SW 1271 (cell line): ENCODE measurements at places on chromosomes 13 and 19.

DNA sequence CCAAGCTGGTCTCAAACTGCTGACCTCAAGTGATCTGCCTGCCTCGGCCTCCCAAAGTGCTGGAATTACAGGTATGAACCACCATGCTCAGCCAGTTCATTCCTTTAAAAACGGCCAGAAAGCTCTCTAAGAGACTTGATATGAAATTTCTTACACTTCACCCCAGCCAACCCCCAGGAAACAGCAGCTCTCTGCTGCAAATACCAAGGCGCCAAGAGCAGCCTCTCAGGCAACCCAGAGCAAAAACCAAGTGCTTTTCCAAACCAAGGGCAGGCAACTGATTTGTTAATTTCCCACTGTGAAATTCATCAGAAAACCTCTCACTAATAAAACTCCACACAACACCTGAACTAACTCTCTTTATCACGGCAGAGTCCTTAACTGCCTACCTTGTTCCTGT is 44.9 kb downstream of the LATS2 start:
- DNase-seq, result no peak

DNA sequence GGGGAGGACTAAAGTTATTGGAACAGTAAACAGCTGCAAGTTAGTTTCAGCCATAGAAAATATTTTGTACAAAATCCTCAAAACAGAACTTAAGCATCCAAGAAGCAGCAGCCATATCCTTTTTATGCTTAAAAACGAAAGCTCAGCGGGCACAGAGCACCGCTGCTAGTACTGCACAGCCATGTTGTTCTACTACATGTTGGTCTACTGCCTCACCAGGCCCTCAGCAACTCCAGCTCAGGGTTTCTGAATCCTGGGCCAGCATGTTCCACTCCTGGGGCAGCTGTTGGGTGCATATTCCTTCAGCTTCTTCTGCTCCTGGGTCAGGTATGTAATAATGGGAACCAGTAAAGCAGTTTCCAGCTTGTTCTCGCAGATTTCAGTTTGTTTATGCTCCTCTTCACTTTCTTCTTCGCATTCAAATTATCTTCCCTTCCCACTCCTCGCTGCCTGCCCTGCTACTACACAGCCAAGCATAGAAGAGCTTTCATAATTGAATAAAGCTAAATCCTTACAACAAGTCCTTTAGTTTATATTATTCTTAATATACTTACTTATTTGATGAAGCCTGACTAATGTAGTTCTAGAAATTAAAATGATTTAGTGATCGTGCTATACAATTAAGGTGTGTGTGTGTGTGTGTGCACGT is 820.5 kb upstream of the ATXN8OS start:
- DNase-seq, result no peak

DNA sequence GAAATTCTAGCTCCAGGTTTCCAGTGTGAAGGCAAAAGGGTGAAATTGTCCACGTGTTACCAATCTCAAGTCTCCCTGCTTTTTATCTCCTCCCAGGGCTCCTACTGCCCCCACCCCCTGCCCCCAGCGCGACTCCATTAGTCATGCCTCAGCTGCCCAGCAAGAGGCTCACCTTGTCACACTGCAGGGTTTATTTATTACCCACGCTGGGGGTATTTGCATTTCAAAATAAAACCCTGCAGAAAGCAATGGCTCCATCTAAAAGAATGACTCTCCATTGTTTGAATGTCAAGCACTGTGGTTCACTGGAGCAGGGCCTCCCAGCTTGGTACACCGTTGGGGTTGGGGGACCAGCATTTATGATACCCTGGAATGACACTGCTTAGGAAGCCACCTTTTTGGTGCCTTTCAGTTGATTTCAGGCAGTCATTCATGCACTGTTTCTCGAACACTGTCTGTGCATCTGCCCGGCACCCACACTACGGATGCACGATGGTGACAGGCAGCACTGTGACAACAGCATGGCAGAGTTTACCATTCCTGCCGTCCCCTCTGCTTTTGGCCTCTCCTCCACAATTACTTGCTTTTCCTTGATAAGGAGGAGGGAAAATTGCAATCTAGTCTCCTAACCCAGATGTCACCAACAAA is 9.9 kb upstream of the POP4 start:
- no peak for DNase-seq

DNA sequence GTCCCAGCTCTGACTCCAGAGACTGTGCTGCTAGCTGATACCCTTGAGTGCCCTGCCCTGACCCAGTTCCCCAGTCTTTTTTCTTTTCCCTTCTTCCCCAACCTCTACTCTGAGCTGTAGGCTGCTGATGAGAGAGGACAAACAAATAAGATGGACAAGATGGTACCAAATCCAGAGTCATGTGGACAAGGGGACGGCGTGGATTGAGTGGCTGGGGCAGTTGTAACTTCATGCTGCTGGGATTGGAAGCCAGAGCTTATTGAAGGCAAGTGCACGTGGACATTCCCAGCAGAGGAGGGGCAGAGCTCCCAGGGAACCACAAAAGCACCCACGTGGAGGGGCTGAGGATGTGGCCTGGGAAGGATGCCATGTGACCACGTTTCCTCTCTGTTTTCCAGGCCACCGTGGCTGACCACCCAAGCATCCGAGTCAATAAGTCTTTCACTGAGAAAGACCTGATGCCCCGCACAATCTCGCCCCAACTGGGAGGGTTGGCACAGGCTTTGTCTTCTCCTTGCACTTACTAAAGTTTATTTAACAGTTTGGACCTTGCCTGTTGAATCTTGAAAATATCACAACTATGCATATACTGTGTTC is 323.3 kb upstream of the ZNF507 start:
- no peak for DNase-seq

- DNase-seq, result no peak
Measured at GRCh38 chr13:93356469-93356868, 129.9 kb downstream of the GPC6 start.

DNA sequence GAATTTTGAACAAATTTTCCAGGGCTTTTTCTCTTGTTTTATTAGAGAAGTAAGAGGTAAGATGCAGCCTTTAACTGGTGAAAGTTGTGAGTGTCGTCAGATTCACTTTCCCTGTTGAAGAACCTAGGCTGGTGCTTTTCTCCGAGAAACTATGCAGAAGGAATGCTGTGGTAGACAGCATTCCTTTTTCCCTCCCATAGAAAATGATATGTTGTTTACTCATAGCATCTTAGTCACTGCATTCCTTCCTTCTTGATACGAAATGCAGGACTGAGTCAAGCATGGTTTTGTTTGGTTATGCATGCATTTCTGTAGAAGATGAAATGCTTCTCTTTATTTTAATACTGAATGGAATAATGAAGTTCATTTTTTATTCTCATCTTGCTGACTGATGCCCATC is 3.4 kb downstream of the ITGBL1 start:
- DNase-seq, result peak; percentile 91

GRCh38 chr19:56980906-56981305 is 138.9 kb upstream of the USP29 start:
- DNase-seq, result no peak

DNA sequence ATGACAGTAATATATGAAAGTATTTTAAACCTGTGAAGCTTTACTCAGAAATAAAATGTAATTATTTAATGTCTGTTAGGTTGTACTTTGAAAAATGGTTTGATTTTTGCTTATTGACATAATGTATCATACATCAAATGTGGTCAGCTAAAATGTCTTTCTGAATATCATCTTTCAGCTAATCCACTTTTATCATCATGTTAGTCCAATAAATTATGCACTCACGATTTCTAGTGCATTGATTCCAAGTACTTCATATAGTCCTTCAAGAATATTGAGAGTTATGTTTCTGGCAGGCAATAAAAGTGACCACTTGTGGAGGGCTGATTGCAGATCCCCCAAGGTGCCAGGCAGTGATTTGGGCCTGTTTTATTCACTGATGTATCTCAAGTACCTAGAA is 1204.1 kb downstream of the OLFM4 start:
- no peak for DNase-seq

DNA sequence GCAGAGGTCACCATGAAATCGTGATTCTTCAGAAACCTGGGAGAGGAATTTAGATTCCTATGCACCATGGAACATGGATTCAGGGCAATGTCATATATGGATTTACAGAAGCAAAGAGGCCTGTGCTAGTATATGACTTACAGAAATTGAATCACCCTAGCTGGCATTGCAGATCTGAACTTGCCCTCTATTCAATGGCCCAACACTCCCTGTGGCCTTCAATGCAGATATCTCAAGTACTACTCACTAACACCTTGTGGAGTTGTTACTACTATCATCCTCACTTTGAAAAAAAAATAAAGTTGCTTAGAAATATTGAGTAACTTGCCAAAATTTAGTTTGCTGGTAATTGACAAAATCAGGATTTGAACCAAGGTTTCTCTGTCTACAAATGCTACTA is 305.4 kb upstream of the SLITRK1 start:
- no peak for DNase-seq

- no peak for DNase-seq
Measured at GRCh38 chr19:13133241-13133870, 15.3 kb downstream of the NACC1 start.

- DNase-seq, result no peak
Measured at GRCh38 chr13:79258489-79258888, 147.6 kb downstream of the RBM26 start.

- DNase-seq, result no peak
Measured at GRCh38 chr13:94696171-94696570, 16.2 kb downstream of the SOX21 start.

GRCh38 chr19:42292963-42293362 is 9.0 kb upstream of the PRR19 start:
- no peak for DNase-seq

DNA sequence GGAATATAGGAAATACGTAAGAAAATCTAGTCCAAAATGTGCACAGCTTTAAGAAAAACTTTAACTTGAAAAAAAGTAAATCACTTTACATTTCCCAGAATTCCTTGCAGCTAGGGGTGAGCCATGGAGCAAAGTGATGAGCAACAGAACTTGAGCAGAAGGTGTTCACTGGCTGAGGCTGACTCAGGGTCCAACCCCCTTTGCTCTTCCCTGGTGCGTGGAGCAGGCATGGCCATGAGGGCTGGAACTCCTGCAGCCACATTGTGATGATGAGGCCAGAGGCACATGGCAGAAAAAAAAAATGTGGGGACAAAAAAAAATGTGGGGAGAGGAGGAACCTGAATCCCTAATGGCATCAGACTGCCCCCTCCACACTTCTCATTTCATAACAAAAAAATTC is 9.9 kb upstream of the PLA2G4C start:
- no peak for DNase-seq

GRCh38 chr13:47039106-47039505 is 142.3 kb upstream of the HTR2A start:
- no peak for DNase-seq

- DNase-seq, result no peak
Measured at GRCh38 chr19:8815780-8816179, 16.3 kb downstream of the ZNF558 start.

DNA sequence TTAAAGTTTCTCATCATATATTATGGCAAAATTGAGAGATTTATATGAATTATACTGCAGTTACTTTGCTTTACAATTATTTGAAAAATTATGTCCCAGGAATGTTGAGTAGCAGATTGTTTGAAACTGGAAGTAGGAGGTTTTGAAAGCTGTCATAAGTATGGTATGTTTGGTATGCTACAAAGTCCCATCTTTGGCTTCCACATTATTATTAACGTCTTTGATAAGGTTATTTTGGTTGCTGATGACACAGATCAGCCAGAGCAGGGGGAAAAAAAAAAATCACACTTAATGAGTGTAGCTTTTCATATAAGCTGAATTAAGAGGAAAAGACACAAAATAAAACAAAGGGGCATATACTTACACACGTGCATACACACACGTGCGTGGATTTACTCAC is 130.1 kb downstream of the SLITRK1 start:
- peak; percentile 25 for DNase-seq

- no peak for DNase-seq
Measured at GRCh38 chr13:50936679-50937078, 27.1 kb downstream of the RNASEH2B start.

GRCh38 chr13:40781717-40782116 is 7.7 kb upstream of the SLC25A15 start:
- no peak for DNase-seq

DNA sequence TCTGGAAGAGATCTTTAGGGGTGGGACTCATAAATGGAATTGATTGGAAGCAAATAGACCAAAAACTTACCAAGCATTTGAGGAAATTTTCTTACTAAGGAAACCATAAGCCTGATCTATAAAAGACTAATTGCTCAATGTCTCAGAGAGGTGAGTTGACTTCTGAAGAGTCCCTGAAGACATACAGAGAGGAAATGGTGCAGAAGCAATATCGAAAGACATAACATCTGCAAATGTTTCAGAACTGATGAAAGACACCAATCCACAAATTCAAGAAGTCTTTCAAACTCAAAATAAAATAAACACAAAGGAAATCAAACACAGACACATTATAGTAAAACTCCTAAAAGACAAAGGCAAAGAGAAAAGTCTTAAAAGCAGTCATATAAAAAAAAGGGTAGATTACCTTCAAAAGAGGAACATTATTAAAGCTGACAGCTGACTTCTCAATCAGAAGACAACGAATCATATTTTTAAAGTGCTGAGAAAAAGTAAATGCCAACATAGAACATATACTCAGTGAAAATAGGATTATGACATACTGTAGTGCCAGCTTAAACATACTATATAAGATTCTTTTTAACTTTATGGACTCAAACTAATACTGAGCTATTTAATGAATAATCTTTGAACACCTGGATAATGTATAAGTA is 45.4 kb upstream of the CALM3 start:
- DNase-seq, result no peak

GRCh38 chr19:3019211-3019854 is 9.7 kb downstream of the TLE2 start:
- DNase-seq, result no peak

GRCh38 chr19:38387550-38388348 is at the start of gene GGN:
Gene GGN (minus strand): TSS chr19:38388034. CDS start chr19:38387261, 773 bp downstream.
- peak; percentile 86 for DNase-seq

DNA sequence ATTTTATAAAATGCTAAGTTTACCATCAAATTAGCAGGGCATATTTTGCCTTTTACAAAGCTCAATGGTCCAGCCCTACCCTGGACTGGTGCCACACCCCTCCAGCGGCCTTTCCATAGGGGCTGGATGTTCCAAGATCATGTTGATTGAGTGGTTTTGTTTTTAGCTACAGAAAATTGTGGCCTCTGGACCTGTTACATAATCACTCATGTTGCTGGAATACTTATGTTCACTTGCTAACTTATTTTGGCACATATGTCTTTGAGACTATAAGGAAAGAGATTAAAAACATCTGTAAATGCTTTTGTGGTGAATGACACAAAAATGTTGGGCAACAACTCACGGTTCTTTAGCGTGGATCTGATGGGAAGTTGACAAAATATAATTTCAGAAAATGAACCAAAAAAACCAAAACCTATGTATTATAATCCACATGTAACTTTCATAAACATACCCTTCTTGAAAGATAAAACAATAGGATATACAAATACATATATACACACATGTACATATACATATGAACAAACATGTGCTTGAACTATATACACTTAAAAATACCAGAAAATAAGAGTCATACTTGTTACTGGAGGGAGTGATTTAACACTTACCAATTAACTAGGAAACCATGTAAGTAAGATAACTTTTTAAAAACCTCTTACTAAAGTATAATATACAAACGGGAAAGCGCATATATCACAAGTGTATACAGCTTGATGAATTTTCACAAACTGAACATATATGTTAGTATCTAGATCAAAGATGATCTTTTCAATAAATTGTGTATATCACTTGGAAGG is 46.6 kb upstream of the SLC15A1 start:
- DNase-seq, result no peak
